Trophoblast cell (in vitro differentiated cells and primary cell): ENCODE measurements at places on chromosomes 1 and 21.

DNA sequence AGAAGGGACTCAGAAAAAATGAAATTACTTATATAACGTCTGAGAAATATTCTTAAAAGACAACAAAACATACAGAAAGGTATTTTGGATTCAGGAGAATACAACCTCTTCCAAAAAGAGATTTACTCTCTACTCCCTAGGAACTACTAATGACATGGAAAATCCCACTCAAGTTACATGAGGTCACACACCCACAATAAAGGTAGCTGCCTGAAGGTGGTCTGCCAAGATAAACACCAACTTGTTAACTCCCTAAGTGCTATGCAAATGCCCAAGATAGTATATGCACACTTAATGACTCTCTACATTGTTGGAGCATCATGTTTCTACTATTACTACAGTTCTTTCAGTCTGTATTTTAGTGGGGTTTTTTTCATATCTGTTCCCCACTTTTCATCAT, 26.5 kb downstream of the RERE start:
- DNase-seq, result no peak

DNA sequence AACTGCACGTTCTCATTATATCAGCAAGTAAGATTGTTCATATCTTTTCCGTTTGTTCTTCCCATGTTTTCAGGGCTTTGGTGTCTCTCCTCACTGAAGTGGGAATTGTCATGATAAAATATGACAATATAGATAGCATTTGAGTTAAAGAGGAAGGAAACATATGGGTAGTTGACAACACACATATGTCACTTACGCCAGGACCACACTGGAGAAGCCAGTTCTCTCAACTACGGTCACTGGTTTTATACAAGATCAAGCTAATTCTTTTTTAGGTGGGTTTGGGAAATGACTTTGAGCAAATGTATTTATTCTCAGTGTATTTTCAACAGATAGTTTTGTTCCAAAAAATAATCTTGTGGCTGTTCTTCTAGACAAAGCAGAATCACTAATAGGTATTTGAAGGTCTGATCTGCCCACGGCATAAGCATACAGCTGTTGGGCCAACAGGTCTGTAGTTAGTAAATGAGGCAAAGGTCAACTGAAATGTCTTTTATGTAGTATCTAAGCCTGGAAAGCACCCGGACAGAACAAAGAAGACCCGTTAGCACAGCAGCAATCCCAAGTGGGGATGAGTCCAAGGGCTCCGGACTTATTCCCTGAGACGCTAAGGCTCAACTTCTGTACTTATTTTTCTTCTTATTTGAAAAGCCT, 433.6 kb upstream of the ZP4 start:
- no peak for DNase-seq

DNA sequence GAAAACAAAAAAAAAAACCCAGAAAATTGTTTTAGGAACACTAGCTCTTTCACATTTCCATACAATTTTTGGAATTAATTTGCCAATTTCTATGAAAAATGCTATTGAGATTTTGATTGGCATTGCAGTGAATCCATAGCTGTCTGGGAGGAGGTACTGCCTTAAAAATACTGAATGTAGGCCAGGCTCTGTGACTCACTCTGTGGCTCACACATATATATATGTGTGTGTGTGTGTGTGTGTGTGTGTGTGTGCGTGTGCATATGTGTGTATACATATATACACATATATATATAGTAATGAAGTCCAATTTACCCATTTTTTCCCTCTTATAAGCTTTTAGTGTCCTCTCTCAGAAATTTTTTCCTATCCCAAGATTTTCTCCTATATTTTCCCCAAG, 214.2 kb upstream of the DMRTA2 start:
- DNase-seq, result no peak

DNA sequence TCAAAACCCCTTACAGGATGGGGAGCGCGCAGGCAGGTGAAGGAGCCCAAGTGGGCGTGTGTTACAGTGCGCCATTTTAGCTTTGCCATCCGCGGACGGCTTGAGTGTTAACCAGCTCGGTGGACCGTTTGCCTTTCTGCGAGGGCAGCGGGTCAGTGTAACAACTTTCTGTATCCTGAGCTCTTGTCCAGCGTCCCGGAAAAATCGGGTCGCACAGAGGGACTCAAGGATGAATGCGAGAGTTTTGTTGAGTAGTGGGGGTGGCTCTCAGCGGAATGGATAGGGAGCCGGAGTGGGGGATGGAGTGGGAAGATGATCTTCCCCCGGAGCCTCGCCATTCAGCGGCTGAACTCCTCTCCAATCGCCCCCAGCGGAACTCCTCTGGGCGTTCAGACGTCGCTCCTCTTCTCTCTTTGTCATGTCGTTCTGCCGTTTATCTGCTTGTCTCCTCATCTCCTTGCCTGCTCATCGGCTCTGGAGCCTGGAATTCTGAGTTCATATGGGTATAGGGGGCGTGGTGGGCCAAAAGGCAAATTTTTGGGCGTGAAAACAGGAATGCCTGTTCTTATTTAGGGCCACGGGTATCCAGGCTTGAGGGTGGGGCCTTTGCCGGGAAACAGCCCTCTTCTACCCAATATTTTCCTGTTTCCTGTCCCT, 295.4 kb downstream of the CTH start:
- DNase-seq, result no peak

GRCh38 chr1:155982106-155982505, 3.8 kb upstream of the ARHGEF2 start:
- DNase-seq, result no peak

DNA sequence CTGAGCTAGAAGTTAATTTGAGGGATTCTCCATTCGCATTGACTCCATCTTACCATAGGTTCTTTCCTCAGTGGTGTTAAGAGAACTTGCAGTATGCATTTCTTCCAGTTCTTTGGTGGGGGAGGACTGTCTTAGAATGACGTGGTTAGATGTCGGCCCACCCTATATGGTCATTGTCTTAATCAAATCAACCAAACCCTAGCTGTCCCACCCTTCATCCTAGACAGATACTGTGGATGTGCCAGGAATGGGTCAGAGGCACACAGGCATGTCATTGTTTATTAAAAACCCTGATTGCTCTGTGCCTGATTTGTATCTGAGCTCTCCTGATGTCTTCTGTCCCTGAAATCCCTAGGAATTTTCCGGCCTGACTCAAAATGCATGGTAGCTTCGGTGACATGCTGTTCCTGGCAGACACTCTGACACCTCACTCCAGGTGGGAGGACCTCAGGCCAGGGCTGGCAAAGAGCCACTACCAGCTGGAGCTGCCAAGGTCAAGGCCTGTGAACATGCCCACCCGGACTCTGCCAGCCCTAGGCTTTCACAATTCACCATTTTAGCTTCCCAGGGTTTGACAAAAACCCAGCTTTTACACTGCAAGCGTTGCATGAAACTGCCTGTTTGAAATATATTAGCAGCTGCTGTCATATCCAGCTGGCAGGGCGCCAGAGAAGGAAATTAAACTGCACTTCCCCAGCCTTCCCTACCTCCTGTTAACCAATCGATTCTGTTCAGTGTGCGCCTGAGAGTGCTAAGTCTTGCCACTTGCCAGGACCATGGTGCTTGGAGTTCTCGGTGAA, 134.0 kb downstream of the FAM78B start:
- no peak for DNase-seq
